Common myeloid progenitor, CD34-positive (primary cell): ENCODE measurements at places on chromosomes 5 and 9.

DNA sequence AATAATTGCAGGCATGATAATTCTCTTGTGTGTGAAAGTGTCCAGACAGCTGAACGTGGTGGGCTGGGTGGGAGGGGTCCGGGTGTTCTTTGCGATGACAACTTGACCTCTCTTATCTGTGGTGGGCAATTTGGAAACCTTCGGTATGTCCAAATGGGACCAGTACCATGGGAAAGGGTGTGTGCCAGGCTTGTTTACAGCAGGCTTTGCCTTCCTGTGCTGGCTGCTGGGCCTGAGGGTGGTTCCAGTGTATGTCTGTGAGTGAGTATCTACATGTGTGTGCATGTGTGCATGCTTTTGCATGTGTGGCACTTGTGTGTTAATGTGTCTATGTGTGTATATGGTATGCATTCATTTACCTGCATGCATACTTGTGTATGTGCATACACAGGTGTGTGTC is 166.4 kb downstream of the GADD45G start:
- DNase-seq = no peak

GRCh38 chr9:278651-279050 is 64.0 kb downstream of the DOCK8 start:
- DNase-seq = no peak

GRCh38 chr9:125561509-125562148 is 145.4 kb downstream of the MAPKAP1 start:
- DNase-seq = no peak

DNA sequence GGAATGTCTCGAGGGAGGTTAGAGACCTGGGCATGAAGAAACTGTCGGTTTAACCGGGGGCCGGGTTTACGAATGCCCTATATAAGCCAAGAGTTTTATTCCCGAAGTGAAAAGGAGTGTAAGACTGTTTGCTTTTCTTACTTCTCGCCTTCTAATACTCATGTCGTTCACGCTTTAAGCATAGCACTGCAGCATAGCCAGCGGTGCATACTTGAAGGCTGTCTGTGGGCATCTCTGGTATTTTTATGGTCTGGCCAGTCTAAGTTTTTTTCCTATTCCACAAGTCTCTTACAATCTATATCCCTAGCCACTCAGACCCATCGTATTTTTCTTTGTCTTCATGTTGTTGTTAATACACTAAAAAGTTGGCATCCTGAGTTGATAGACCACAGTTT is 1.2 kb downstream of the UHRF2 start:
- no peak for DNase-seq

DNA sequence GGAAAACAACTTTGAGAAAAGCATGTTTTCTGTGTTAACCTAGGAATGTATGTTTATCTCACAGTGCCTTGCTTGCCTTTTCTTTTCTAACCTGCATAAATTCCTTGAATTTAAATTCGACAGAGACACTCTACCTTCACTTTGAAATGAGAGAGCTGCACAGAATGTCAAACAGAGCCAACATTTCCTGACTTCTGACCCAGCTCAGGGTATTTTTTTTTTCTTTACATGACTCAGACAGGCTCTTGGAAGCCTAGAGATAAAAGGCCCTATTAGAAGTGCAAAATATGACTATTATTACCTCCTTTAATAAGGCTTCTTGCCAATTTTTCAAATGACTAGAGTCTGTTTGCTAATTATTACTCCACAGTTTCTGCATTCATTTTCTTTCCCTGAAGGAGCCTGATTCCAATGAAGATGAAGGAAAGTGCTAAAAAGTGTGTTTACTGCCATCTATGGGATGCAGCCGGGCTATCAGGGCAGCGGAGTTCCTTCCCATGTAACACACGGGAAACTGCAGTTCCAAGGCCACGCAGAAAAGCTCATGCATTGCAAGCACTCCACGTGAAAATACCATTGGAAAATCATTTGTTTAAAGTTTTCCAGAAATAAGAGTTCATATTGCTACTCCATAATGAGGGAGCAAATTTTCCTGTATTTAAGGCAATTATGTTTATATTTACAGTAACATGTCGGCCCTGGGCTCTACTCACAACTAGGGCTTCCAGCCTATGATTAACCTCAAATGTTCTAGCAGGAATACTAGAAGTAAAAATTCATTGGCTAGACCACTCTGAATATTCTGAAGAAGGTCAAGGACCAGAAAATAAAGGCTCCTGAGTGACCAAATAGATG is 485.6 kb downstream of the ZSWIM6 start:
- peak; percentile 4 for DNase-seq
